Neural progenitor cell (in vitro differentiated cells): ENCODE measurements at places on chromosomes 12 and 14.

GRCh38 chr12:62808166-62808879, 126.6 kb downstream of the PPM1H start:
- DNase-seq, result no peak

- no peak for DNase-seq
Observed at GRCh38 chr12:127041985-127042625, 1224.9 kb upstream of the TMEM132C start.

GRCh38 chr12:62631471-62632410, 165.1 kb downstream of the MON2 start:
- DNase-seq, result peak; percentile 75

GRCh38 chr12:32659908-32660440, 19.1 kb upstream of the DNM1L start:
- no peak for DNase-seq

- DNase-seq, result no peak
Observed at GRCh38 chr14:33460164-33460563, 490.7 kb downstream of the EGLN3 start.

DNA sequence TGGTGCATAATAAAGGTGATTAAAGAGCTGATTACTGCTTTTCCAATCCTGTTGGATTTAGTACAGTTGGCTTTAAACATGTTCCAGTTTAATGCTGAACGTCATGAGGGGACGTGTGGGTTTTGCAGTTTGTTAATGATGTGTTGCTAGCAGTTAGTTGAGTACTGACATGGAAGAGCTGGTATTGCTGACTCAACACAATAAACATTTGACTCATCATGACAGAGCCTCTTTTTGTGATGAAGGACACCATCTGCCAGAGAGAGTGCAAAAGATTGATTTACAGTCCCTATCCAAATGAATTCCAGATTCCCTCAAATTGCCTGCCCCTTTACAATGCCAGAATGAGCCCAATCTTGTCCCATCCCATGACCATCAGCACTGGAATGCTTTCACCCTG, 346.2 kb upstream of the PRICKLE1 start:
- no peak for DNase-seq

- no peak for DNase-seq
Observed at GRCh38 chr12:99978152-99978551, 6.6 kb downstream of the ANKS1B start.

- no peak for DNase-seq
Observed at GRCh38 chr12:125136702-125137101, 71.5 kb downstream of the AACS start.

DNA sequence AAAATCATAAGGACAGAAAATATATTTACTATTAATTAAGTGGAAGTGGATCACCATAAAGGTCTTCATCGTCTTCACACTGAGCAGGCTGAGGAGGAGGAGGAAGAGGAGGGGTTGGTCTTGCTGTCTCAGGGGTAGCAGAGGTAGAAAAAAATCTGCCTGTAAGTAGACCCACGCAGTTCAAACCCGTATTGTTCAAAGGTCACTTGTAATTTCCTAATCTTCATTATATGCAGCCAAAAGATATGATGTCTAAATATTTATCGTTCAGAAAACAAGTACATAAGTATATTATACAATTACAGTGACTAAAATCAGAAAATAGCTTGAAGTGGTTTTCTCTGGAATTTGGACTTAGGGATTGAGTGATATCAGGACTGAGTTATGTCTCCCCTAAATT, 72.1 kb downstream of the GTF2A1 start:
- DNase-seq, result no peak

DNA sequence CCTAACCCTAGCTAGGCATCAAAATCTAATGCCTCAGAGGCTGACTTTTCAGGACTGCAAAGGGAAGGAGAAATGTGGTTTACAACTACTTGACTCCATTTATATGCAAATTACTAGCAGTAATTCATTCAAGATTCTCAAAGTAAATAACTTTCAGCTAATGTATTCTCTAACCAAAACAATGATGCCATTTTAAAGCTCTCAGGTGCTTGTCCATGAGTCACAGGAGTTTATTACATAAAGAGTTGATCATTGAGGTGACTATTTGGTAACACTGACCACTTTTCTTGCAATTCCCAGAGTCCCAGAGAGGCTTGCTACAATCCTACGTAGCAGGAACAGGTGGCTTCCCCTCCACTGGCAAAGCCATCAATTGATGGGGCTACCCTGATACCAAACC, 109.0 kb upstream of the SLC35F4 start:
- no peak for DNase-seq

GRCh38 chr12:57590864-57591781, at the start of gene PIP4K2C:
Gene PIP4K2C, plus strand, starts transcription at chr12:57591192. Its CDS starts 98 bp downstream, at chr12:57591290.
- peak; percentile 93 for DNase-seq

DNA sequence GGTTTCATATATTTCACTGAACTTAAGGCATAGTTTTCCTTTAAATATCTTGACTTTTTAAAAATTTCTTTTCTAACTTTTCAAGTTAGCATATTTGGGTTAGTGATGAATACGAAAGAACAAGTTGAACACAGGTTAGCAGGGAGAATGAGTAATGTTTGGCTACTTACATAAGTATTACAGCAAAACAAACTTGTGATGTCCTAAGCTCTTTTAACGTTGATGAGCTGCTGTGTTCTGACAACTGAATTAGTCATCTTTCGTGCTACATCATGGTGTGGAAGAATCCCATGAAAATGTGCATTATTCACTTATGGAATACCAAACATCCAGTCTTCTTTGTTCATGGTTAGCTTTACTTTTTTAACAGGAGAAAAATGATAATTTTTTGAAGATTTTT, 36.3 kb upstream of the PDZRN4 start:
- DNase-seq, result no peak

- DNase-seq, result no peak
Observed at GRCh38 chr12:46221255-46222128, 47.4 kb downstream of the SLC38A1 start.

GRCh38 chr14:33986804-33987203, 35.9 kb upstream of the EGLN3 start:
- DNase-seq, result no peak

GRCh38 chr12:131445795-131446194, 265.1 kb upstream of the SFSWAP start:
- no peak for DNase-seq

DNA sequence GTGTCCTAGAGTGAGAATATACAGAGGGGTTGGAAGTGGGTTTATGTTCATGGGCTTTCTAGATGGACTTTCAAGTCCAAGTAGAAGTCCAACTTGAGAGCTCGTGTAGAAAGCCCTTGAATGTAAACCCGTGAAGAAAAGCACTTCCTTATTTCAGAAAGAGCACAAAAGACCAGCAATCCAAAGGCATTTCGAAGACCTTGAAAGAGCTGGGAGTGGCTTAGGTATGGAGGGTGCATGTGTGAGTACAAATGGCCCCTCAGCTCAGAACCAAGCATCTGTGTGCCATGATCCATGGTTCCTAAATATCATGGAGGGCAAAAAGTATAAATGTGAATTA, 160.7 kb downstream of the ETV6 start:
- no peak for DNase-seq
